ENCODE measurements at places on chromosomes 6 and 20. TPM values are rescaled to one million over a fixed set of nuclear protein-coding genes. Genes with fewer than 3 reads are reported as not detected.
A peak's percentile ranks its signal among the peaks of the same experiment; 100 is the strongest.

DNA sequence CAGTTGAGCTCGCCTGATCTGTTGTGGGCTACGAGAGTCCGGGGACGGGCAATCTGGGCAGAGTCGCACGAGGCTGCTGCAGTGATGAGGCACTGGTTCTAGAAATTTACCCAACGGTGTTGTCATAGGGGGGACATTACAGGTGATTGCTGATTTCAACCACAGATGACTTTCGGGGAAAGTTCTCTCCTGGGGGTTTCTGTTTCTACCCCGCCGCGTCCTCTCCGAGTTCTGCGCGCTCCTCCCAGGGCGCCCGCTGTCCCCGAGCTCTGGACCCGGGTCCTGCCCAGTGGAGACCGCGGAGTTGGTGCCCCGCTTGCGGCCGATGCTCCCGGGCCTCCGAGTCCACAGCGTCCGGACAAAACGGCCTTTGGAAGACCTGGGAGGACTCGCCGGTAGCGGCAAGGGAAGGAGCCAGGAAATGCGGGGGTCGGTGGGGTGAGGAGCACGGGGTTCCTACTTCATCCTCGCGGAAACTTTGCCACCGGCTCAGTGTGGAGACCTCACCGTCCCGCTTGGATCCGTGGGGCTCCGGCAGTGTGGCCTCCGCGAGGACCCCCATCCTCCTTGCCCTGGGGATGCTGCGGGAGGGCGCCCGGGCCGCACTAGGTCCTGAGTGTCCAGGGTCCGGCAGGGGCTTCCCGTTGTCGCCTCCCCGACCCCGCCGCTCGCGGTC is 12.3 kb upstream of the RAET1L start:
- no peak for DNase-seq

- DNase-seq: no peak
These were observed 58.1 kb upstream of the SHLD1 start for GRCh38 chr20:5691918-5692618.

DNA sequence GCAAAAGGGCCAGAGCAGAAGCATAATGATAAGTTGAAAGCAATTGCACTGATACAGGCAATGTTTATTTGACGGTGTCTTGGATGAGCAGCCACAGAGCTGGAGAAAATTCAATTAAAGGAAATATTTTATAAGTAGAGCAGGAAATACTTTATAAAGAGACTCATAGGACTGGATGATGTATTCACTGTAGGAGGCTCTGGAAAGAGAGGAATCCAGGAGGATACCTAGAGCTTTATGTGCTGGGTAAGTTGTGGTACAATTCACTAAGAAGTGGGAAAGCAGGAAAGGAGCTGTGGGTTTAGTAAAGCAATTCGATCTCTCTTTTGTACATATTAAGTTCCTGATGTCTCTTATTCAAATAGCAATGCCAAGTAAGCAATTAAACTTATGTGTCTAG is 86.3 kb downstream of the C6orf118 start:
- no peak for DNase-seq

- no peak for DNase-seq
These were observed 15.7 kb downstream of the PXMP4 start for GRCh38 chr20:33704197-33704924.

DNA sequence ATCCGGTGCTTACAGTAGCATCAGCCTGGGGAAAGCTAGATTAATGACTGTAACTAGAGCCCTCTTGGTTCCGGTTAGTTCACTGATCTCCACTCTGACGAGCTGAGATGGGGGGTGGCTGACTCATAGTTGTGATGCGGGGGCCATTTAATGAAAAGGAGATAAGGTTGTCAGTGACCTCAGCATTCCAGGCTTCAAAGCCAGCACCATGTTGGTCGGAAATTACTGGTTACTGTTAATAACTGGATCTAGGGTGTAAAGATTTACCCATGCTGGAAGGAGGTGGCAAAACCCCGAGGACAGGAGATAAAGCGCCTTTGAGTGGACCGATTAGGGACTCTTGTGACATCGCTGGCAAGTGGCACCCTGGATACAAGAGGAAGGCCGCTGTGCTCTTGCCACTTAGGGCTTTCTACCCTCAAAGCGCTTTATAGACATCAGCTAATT is 21.1 kb downstream of the FOXC1 start:
- no peak for DNase-seq

DNA sequence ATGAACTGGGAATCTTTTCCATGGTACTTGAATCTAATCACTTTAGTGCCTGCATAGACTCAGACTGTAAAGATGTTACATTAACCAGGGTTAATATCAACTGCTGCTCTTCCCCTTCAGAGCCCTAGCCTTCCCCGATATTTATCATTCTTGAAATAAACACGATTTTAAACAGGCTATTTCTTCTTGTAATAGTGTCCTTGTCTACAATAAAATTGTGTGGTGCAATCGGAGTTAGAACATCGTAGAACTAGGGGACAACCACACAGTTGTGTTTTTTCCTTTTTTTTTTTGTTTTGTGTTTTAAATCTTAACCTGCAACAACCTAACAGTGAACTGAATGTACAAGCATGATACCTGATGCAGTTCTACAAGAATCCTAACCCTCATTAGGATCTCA is 4.5 kb downstream of the GJA1 start:
- no peak for DNase-seq

DNA sequence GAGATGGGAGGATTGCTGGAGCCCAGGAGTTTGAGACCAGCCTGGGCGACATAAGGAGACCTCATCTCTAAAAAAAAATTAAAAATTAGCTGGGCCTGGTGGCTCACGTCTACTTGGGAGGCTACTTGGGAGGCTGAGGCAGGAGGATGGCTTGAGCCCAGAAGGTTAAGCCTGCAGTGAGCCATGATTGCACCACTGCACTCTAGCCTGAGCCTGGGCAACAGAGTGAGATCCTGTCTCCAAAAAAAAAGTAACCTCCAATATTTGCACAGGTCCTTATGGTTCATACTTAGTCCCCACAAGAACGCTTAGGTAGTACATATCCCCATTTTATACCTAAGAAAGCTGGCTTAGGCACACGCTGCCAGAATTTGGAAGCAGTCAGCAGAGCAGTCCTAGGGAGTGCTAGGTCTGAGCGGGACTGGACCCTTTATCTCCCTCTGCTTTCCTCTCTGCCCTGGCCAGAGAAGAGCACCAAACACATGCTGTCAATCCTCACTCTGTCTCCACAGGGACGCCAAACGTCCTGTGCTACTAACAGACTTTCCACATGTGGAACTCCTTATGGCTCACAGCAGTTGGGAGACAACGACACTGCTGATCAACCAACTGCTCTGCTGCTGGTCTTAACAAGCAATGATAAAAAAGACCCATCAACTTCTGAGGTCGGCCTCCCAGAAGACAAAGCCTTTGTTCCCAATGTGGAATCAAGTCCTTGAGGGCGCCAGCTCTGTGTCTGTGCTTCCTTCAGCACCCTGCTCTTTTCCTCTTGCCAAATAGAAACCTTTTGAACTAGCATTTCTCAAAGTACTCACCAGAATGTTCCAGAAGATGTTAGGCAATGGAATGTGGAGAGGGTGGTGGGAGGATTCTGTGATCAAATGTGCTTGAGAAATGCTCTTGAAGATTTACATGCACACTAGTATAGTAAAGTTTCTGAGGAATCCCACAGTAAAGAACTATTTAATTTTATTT is 226.3 kb upstream of the DTNBP1 start:
- no peak for DNase-seq

DNA sequence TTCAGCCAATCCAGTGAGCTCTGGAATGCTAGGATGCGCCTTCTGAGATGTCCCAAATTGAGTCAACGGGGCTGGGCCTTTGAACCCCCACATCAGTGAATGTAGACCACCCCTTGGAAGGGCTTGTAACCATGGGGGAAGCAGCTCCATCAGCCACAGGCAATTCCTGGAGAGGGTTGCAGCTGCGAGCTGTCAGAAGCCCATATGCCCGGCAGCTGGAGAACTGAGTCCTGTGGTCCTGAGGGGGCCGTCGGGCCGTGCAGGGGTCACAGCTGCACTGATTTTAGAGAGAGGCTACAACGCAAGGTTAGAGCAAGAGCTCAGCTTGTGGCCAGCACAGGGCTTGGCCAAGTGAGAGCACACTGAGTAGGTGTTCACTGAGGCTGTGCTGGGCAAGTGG is 121.3 kb downstream of the TOX2 start:
- DNase-seq: no peak

DNA sequence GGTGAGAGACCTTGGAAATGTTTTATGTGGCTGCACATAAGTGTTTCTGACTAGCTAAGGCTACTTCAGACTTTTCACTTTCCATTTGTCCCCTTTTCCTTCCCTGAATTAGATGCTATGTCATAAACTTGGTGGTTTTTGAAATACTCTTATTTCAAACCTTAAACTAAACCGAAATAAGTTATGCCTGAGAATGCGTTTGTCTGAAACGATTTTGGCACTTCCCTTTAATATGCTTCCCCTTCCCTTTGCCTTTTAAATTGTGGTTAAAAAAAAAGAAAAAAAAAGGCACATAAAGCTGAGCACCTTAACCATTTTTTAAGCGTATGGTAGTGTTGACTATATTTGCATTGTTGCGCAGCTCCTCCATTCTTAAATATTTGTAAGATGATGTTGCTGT is 14.3 kb downstream of the ZNF451 start:
- DNase-seq: no peak

GRCh38 chr20:62900692-62901584 is 25.4 kb downstream of the DIDO1 start:
- DNase-seq: peak; percentile 41

DNA sequence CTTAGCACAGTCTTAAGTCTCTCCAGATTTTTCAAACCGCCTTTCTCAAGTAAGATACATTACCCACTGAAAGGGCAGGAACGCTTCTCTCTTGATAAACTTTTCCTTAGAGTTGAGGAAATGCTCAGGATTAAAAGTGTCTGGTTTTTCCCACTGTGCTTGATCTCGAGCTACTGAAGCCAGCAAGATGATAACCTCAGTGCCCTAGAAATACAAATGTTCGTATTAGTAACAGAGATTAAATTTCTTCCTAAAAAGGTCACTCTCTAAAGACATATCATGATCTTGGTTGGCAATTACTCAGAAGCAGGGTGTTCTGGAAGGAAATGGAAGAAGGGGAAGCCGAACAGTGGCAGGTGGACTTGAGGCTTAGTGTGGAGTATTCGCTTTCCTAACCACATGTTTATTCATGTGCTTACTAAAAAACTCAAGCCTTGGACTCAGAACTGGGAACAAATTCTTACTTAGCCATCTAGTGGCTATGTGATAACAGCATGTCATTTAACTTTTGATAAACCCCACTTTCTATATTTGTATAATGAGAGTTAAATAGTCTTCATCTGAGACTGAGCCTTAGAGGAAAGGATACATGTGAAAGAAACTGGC is 20.1 kb downstream of the C6orf141 start:
- DNase-seq: no peak

DNA sequence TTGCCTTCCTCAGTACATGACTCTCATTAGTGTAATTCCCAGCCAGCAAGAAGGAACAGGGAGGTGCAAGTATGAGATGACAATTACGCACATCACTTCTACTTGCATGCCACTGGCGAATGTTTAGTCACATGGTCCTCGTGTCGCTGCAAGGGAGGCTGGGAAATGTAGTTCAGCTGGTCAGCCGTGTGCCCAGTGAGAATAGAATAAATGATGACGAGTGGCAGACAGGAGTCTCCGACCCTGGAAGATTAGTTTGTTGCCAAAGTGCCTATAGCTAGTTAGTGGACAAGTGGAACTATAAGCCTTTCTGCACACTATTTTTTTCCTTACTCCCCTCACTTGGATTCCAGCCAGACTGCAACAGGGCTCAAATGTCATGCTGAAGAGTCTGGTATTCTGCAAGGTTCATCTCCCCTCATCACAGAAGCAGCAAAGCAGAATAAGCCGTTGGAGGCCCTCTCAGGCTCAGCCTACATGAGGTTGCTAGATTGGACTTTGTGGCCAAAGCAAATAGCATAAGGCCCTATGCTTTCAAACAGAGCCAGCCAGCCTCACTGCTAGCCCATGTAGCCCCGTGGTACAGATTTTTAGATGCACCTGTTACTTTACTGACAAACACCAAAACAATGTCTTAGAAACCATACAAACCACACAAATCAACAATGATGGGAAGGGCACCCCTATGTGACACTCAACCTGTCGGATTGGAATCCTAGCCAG is 9.7 kb downstream of the LINC00237 start:
- no peak for DNase-seq

DNA sequence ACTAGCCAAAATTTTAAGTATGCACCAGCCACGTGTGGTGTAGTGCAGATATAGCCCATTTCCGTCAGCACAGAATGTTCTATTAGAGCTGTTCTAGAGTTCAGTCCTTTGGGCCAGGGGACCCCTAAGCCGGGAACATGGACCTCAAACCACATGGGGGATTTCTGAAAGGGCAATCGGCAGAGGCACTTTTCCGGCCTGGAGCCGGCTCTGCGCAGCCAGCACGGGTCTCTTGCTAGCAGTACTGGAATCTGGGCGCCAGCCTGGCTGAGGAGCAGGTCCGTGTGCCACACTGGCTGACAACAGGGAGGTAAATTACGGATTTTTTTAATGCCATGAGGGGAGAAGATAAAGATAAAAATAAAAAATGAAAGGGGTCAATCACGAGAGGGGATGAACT is 120.5 kb downstream of the SULF2 start:
- DNase-seq: no peak

DNA sequence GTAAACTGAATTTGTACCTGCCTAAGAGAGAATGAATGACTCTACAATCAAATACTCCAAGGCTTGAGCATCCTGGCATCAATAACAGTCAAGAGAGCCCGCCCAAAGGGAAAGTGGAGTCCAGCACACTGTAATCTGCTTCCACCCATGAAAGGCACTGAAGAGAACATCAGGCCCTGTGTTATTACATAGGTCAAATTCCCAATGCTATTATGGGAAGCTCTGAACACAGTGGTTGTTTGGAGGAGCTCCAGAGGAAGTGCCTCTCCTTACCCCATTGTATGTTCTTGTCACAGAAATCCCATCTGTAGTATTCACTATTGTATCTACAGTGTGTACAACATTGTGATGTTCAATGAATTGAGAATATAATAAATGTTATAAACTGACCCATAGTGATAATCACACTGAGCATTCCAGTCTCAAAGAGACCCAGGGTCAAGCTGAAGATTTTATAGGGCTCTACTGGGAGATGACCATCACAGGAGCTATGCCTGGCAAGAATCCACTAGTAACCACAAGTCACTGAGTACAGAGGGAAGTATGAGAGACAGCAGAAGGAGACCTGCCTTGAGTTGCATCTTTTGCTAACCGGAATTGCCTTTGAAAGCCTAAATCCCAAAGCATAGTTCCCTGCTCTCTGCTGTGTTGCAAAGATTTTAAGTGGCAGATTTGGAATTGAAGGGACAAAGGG is 446.7 kb downstream of the GJA1 start:
- no peak for DNase-seq

Gene TGM3
- polyA plus RNA-seq: 0.26 TPM

Gene SLC17A3
- polyA plus RNA-seq: not detected

Gene VEGFA
- 361 TPM for polyA plus RNA-seq

Gene SLC35D3
- 1.9 TPM for polyA plus RNA-seq

Gene HLA-DMB
- polyA plus RNA-seq: 7.7 TPM

Gene KAT14
- polyA plus RNA-seq: 23.1 TPM
